Endothelial cell (in vitro differentiated cells): ENCODE measurements at places on chromosomes 1 and 21.

- DNase-seq: no peak
Observed at GRCh38 chr1:59409986-59410385, 113.1 kb downstream of the FGGY start.

DNA sequence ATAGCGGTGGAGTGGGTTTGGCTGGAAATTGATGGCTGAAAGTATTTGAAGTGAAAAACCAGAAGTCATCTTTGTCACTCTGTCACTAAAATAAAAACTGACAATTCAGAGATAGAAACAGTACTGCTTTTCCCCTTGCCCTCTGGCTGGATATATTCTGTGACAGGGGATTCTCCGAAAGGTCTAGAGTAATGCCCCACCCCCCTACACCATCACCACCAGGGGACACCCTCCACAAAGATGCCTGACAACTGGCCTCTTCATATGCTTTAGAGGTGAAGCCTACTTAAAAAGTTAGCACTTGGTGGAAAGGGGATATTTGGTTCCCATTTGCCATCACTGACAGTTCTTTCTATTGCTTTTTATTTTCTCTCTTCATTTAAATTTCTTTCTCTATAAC lies 73.5 kb downstream of the SGIP1 start:
- DNase-seq: no peak

GRCh38 chr1:185463011-185463410 lies 146.0 kb upstream of the IVNS1ABP start:
- DNase-seq: no peak

GRCh38 chr1:182635871-182636270 lies 31.7 kb upstream of the RGS16 start:
- DNase-seq: no peak

GRCh38 chr1:2821966-2822620 lies 20.6 kb upstream of the TTC34 start:
- DNase-seq: peak; percentile 62

- DNase-seq: no peak
Observed at GRCh38 chr1:221612047-221612777, 129.7 kb downstream of the DUSP10 start.

- no peak for DNase-seq
Observed at GRCh38 chr1:19612530-19612929, 31.6 kb upstream of the NBL1 start.

- DNase-seq: no peak
Observed at GRCh38 chr1:228356897-228357680, 49.5 kb downstream of the TRIM11 start.

DNA sequence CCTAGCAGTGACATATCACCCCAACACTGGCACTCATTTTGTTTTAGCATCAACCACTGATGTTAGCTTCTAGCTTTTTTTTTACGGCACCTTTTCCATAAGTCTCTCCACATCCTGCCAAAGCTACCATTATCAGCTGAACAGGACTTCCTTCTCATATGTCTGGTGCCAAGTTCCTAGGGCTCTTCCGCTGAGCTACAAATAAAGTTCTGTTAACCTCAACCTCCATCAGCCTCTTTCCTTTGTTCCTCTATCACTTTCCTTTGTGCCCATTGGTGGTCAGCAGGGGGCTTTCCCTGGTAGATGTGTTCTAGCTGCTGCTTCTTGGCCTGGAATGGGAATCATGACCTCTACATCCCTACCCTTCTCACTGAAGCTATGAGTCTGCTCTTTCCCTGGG lies 163.8 kb downstream of the FAF1 start:
- no peak for DNase-seq

GRCh38 chr1:227780101-227781044 lies 35.1 kb upstream of the PRSS38 start:
- no peak for DNase-seq

- DNase-seq: no peak
Observed at GRCh38 chr1:212060632-212061472, 25.3 kb downstream of the DTL start.

- no peak for DNase-seq
Observed at GRCh38 chr1:173995475-173995874, 26.7 kb downstream of the RC3H1 start.

DNA sequence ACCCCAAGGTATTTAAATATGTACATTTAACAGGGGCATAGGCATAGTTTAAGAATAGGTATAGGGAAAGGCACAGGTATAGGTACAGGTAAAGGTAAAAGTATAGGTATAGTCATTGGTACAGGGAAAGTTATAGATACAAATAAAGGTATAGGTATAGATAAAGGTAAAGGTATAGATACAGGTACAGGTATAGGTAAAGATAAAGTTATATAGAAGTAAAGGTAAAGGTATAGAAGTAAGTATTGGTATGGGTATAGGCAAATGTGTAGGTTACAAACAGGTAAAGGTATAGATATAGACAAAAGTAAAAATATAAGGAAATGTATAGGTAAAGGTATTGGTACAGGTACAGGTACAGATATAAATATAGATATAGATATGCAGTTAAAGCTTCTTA lies 137.2 kb downstream of the PCNX2 start:
- no peak for DNase-seq

DNA sequence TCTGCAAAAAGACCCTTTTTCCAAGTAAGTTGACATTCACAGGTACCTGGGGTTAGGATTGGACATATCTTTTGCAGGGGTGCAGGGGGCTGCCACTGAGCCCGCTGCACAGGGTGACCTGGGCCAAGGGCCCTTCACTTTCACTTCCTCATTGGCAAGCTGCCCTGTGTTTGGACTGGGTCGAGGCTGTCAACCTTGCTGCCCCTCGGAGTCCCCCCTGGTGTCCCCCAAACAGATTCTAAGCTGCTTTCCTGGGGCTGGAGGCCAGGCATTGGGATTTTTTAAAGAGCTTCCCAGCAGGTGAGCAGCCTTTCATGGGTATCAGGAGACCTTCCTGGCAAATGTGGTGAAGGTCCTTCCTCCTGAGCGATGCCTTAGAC lies 7.9 kb upstream of the UMODL1 start:
- no peak for DNase-seq

DNA sequence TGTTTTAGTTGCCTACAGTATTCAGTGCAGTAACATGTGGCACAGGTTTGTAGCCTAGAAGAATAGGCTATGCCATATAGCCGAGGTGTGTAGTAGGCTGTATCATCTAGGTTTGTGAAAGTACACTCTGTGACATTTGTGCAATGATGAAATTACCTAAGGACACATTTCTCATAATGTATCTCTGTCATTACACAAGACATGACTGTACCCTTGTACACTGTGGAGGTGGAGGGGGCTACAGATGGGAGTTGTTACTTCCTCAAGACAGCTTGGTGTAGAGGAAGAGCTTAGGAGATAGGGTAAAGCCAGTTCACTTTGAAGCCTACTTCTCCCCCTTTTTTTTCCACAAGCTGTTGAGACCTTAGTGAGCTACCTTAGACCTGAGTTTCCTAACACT lies 59.7 kb upstream of the RAVER2 start:
- DNase-seq: no peak

GRCh38 chr1:170634824-170635410 lies 29.0 kb upstream of the PRRX1 start:
- DNase-seq: no peak

- DNase-seq: no peak
Observed at GRCh38 chr1:32255072-32256071, 4.3 kb downstream of the LCK start.

DNA sequence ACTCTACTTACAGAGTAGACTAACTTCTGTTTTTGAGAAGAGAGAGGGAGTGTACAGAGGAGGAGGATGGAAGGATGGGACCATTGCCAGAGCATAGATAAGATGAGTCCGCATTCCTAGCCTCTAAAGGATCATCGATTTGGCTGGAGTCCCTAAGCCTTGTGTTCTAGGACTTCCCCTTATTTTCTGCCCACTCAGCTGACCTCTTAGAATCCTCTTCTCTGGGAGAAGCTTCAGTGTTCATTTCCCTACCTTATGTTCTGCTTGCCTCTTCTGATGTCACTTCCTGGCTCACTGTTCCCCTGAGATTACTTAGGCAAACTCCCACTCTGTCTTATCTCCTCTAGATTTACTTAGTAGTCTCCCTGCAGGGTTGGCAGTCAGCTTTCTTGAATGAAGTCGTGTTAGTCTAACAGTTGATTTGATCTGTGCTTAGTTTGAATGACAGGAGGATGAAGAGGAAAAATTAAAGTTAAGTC lies 156.7 kb downstream of the SYT2 start:
- no peak for DNase-seq

DNA sequence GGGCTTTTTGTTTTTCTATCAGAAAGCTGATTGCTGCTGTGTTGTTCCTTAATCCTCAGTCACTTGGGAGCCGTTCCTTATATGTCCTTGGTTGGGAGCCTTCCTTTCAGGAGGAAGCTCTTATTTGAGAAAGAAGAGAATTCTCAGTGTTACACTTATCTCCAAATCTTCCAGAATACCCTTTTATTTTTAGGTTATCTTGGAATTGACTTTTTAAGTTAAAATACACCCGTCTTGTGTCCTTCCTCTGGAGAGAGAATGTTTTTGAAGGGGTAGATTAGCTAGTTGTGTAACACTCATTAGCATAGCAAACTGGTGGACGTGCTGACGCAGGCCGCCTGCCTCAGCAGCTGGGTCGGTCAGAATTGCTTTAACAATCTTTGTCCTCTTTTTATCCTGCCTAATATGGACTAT lies 42.1 kb downstream of the LRRC8B start:
- DNase-seq: no peak

- DNase-seq: no peak
Observed at GRCh38 chr21:34513129-34513675, 1.2 kb upstream of the KCNE1 start.

DNA sequence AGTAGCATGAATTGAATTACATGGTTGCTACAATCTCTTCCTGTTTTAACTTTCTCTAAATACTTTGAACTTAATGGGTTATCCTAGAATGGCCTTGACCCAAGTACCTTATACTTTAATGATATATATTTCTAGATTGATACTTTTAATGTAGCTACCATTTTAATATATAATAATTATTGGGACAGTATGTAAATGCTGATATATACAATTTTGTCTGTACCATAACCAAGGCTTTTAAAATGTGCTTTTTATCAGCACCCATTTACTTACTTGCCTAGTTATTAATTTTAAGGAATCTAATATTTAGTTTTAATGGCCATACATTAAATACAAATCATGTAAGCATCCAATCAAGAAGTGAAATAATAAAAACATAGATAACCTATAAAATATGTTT lies 13.4 kb downstream of the HIPK1 start:
- DNase-seq: no peak

DNA sequence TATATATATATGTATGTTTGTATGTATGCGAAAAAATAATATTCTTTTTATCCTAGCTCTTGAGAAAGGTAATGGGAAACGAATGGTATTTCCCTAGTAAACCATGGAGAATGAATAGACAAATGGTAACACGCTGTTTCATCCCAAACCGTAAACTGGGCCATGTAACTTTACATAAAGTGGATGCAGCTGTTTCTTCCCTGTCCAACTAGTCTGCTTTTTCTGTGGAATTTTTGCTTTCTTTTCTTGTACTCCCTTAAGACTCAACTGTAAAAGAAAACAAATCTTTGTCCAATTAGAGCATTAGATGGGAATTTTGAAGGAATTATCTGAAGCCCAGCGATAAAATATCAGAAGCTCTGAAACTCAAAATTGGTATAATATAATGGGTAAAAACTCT lies 198.1 kb downstream of the NFIA start:
- DNase-seq: no peak

GRCh38 chr21:39852726-39853500 lies 14.3 kb upstream of the PCP4 start:
- no peak for DNase-seq

DNA sequence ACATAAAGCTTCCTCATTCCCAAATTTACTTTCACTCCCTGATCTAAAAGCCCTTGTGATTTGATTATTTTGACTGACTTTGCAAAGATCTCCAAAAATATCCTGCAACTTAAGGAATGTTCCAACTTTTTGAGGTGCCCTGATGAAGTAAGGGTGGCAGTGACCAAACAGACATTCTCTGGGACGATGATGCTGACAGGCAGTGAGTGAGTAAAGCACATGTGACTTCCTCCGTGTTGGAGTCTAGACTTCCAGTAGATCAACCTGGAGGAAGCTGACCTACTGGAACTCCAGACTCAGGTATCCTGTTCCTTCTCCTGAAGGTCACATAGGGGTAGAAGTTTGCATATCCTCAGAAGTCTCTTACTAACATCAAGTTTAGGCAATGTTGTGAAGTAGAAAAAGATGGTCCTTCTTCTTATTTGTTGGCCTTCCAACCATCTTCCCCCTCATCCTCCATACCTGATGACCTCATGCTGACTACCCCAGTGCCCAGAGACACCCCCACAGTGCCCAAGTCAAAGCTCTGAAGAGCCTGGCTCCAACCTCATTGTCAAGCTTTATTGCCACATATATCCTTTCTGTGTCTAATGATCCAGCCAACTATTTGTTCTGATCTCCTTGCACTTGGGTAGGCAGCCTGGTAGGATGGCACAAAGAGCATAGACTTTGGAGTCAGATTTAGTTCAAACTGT lies 16.0 kb downstream of the TNFSF4 start:
- no peak for DNase-seq
